Activated naive CD4-positive, alpha-beta T cell (primary cell): ENCODE measurements at places on chromosomes 12 and 14.

DNA sequence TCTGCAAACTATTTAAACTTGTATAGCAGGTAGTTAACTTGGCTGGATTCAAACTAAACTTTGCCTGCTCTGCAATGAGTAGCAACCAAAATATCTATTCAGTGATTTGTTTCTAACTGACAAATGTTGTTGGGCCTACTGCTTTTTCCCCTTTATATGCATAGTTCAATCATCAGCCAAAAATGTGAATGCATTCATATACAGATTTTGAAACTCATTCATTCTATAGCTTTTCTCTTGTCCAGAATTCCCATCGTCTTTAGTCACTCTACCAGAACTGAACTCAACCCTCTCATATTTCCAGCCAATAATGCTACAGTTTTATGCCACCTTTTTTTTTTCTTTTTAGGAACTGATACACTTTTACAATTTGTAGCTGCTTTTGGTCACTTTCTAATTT lies 599.8 kb downstream of the RPL10L start:
- no peak for DNase-seq

- no peak for DNase-seq
These were observed 105.4 kb downstream of the ALX1 start for GRCh38 chr12:85385406-85385805.

DNA sequence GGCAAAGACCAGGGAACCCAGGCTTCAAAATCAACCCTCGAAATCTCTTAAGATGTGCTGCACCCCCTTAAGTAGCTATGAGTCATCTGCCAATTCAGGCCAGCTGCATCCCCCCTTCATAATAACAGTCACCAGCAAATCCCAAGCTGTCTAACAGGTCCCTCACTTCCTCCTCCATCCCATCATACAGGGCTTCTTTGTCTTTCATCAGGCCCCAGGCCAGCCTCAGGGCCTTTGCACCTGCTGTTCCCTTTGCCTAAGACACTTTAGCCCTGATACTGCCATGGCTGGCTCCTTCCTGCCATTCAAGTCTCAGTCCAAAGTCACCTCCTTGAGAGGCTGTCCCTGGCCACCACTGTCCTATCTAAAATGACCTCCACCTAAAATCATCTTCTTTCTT lies 4.0 kb downstream of the RASAL1 start:
- DNase-seq, result no peak

GRCh38 chr14:96744262-96744661 lies 52.9 kb upstream of the VRK1 start:
- DNase-seq, result no peak

DNA sequence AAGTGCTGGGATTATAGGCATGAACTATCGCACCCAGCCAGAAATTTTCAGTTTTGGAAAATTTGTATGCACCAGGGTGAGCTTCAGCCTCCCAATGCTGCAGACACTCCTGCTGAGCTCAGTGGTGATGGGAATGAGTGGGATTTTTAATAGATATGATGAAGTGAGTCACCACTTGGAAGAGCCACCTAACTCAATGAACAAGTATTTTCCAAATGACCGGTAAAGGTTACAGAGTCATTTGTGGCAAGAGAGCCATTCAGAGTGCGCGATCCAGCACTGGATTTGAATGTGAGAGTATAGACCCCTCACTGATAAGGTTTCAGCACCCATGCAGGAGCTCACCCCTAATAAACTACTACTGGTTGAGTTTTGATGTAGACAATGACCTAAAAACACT lies 100.7 kb downstream of the PPP2R5C start:
- no peak for DNase-seq

- no peak for DNase-seq
These were observed 1.7 kb upstream of the SYNE3 start for GRCh38 chr14:95518045-95518751.

- no peak for DNase-seq
These were observed 141.6 kb downstream of the GCH1 start for GRCh38 chr14:54760866-54761575.

GRCh38 chr14:94805680-94806288 lies 35.9 kb upstream of the GSC start:
- DNase-seq, result no peak

- DNase-seq, result no peak
These were observed 16.9 kb downstream of the ASPG start for GRCh38 chr14:104102282-104102914.

DNA sequence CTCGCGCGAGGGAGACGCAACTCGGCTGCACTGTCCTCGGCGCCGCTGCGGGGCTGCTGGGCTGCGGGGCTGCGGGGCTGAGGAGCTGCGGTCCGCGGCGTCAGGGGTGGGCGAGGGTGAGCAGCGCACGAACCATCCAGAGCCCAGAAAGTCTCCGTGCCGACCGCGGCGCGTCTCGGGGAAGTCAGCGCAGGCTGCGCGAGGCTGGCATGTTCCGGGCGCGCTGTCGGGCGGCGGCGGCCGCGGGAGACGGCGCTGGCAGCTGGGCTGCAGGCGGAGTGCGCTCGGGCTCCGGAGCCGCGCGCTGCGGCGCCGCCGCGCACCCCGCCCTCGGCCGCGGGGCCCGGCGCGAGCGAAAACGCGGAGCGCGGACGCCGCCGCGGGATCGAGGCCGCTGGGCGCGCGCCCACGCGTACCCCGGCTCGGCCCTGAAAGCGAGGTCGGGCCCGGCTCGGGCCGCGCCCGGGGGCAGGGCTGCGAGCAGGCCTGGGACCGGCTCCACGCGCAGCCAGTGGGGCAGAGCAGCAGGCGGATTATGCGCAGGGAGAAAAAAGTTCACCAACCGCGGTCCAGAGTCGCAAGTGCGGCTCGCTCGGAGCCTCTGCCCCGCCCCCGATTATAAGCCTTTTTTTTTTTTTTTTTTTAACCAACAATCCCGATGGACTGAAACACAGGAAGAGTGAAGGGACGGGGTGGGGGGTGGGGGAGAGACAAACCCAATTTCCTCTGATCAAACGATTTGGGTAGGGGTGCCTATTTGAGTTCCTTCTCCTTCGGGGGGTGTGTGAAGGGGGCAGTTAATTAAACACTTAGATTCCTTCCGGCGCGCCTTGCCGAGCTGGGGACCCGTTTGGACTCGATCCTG lies at the start of gene PRICKLE1:
Gene PRICKLE1 (minus strand): TSS at position 282 of the 865 bp plus-strand sequence. CDS start 117,230 bp downstream, outside the sequence.
- DNase-seq, result no peak

DNA sequence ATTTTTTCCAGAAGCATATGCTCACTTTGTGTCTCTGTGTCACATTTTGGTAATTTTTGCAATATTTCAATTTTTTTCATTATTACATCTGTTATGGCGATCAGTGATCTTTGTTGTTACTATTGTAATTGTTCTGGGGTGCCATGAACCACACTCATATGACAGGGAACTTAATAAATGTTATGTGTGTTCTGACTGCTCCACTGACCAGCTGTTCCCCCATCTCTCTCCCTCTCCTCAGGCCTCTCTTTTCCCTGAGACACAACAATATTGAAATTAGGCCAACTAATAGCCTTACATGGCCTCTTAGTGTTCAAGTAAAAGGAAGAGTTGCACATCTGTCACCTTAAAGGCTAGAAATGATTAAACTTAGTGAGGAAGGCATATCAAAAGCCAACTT lies 46.0 kb downstream of the SCN8A start:
- DNase-seq, result no peak

- no peak for DNase-seq
These were observed 55.8 kb downstream of the TMEM30B start for GRCh38 chr14:61225344-61225743.

DNA sequence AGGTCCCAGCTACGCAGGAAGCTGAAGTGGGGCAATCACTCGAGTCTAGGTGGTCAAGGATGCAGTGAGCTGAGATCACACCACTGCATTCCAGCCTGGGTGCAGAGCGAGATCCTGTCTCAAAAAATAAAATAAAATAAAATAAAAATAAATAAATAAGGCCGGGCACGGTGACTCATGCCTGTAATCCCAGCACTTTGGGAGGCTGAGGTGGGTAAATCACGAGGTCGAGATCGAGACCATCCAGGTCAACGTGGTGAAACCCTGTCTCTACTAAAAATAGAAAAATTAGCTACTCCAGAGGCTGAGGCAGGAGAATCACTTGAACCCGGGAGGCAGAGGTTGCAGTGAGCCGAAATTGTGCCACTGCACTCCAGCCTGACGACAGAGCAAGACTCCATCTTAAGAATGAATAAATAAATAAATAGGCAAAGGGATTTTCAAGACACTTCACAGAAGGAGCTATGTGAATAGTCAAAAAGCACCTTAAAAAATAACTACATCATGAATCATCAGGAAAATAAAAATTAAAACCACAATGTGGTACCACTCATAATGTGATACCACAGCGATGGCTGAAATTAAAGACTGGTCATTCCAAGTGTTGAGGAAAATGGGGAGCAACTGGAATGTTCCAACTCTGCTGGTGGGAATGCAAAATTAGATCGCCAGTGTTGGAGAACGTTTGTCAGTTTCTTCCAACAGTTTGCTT lies 92.9 kb upstream of the TBX3 start:
- DNase-seq, result no peak

- no peak for DNase-seq
These were observed 38.2 kb upstream of the GNPNAT1 start for GRCh38 chr14:52829527-52830185.
